ENCODE measurements at places on chromosomes 4 and X.

GRCh38 chr4:48247878-48248558 lies 21.6 kb downstream of the TEC start:
- DNase-seq, result no peak

DNA sequence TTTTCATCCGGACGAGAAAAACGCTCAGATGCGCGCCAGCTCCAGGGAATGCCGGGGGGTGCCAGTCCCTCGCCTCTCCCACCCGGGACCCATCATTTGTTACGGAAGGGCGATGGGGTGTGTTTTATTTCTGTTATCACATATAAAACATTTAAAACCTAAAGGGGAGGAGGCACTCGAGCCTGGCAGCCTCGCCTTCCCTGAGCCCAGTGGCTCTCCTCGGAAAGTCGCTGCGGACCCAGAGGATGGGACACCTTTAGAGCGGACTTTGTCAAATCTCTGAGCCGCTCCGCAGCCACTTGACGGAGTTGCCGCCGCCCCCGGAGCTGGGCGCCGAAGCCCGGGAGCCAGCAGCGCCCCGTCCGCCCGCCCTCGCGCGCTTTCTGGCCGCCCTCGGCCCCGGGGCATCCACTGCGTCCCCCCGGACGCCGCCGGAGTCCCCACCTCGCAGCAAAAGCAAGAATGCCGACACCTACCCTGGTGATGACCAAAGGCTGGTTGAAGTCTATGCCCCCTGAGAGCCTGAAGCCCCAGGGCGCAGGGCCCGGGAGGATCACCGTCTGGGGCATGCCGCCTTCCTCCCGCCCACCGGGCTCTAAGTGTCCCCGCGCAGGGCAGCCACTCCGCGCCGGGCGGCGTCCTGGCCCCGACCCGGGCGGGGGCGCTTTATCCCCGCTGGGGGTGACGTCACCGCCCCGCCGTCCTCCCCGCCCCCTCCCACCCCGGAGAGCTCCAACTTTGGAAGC lies at the start of gene PDLIM3:
PDLIM3 (minus strand) TSS at position 642 of the 746 bp plus-strand sequence; CDS start at position 569, 73 bp downstream.
- peak; percentile 88 for DNase-seq

- DNase-seq, result no peak
Measured at GRCh38 chrX:49277535-49277830, 7.9 kb downstream of the PPP1R3F start.

- peak; percentile 49 for DNase-seq
Measured at GRCh38 chrX:46882266-46882665, 30.0 kb upstream of the JADE3 start.

DNA sequence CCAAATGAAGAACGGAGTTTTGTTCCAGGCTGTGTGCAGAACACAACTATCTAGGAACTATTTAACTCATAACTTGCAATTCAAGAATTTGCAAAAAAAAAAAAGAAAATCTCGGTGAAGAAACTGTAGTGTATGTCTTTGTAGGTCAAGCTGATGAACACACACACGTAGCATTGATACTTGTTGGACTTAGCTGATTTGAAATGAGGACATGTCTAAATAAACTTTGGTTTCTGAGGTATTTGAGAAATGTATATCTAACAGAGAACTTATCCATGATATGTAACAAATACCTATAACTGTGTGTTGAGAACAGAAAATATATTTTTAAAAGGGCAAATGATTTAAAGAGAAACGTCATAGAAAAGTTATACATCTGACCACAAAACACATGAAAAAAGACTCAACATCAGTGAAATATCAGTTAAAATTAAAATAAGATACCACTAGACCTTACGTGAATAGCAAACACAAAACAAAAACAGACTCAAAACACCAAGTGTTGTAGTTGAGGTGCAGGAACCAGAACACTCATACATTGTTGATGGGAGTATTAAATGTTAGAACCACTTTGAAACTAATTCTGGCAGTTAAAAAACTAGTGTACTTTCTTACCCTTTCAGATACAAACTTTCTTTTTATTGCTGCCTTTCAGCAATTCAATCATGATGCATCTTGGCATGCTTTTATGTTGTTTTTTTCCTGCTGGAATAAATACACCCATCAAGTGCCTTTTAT lies 1535.8 kb upstream of the PCDH10 start:
- DNase-seq, result no peak

- no peak for DNase-seq
Measured at GRCh38 chr4:6696611-6697010, 2.9 kb downstream of the S100P start.

DNA sequence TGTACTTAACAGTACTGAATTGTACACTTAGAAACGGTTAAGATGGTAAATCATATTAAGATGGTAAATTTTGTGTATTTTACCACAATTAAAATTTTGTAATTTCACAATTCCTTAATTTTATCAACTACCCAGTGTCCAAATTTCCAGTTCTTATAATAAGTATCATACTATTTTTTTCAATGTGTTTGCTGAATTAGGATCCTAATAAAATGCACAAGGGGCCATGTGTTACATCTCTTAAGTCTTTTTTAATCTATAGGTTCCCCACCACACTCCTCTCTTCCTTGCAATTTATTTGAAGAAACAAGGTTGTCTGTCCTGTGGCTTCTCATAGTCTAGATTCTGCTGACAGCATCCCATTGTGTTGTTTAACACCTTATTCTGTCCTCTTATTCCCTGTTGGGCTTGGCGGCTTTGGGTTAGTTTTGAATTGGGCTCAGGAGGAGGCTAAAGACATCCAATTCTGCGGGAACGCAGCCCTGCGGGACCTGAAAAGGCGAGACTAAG lies 533 bp upstream of the SYAP1 start:
- no peak for DNase-seq

DNA sequence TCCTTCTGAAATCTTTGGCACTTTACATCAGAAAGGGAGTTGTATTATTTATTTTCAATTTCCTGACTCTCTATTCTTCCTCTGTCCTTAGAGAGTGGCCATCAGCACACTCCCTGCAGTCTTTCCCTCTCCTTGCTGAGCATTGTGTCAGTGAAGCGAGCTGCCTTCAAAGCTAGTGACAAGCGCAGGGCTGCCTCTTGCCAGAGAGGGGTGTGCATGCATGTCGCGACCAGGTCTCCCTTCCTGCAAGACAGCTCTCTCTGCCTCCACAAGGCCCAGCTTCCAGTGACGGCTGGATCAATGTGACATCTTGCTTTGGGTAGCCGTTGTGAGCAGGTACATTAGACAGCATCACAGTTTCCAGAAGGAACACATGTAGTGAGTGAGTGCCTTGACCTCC lies 810.9 kb upstream of the TENM3 start:
- peak; percentile 71 for DNase-seq

DNA sequence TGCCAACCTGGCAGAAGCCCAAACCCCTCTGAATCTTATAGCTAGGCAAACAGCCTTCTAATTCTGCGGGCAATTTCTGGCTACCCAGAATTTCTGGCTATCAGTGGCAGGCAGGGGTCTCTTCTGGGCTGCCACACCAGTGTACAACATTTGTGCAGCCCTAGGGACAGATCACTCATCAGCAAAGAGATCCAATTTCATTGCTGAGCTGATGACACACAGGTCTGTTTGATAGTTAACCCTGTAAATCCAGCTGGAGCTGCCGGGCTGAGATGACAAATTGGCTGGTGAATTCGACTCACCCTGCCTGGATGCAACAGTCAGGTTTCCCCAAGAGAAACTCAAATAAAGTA lies 2.4 kb downstream of the MID1 start:
- DNase-seq, result no peak

DNA sequence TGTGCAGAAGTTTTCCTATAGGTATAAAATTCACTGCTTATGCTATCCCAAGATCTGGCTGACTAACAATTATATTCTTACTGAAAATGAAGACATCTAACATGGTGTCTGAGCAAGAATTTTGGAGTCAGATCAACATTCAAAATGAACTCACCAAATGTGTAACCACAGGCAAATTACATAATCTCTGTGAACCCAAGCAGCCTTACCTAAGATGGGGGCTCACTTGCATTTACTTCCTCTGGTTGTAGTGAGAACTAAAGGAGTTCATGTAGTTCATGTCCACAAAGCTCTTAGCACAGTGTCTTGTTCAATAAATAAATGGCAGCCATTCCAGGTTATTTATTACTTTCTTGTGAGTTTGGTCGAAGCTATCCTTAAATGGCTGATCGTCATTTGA lies 163.9 kb upstream of the LCORL start:
- no peak for DNase-seq

- DNase-seq, result peak; percentile 79
Measured at GRCh38 chr4:135838889-135839288, 1637.3 kb upstream of the PABPC4L start.

- no peak for DNase-seq
Measured at GRCh38 chrX:104745152-104745551, 179.2 kb downstream of the IL1RAPL2 start.

DNA sequence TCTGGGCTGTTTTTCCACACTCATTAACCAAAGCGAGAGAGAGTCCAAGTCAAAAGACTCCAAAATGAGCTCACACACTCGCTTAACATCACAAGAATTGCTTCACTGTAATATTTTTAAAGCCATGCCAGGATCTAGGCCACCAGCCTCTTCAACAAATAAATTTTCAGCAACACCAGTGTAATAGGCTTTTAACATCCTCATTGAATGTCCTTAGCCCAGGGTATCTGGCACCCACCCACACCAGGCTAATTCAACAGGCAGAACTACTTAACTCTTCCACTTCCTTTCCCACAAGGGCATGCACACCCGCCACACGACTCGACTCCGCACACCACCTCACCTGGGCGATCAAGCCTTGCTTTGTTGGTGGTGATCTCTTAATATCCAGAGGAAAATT lies 34.2 kb downstream of the FAT1 start:
- no peak for DNase-seq

- peak; percentile 63 for DNase-seq
Measured at GRCh38 chr4:6472008-6472386, 417 bp downstream of the PPP2R2C start.

- no peak for DNase-seq
Measured at GRCh38 chr4:46955601-46956000, 37.8 kb downstream of the GABRA4 start.

GRCh38 chrX:2698604-2699003 lies 7.5 kb downstream of the CD99 start:
- DNase-seq, result no peak

- no peak for DNase-seq
Measured at GRCh38 chr4:40401631-40402030, 66.5 kb downstream of the CHRNA9 start.

DNA sequence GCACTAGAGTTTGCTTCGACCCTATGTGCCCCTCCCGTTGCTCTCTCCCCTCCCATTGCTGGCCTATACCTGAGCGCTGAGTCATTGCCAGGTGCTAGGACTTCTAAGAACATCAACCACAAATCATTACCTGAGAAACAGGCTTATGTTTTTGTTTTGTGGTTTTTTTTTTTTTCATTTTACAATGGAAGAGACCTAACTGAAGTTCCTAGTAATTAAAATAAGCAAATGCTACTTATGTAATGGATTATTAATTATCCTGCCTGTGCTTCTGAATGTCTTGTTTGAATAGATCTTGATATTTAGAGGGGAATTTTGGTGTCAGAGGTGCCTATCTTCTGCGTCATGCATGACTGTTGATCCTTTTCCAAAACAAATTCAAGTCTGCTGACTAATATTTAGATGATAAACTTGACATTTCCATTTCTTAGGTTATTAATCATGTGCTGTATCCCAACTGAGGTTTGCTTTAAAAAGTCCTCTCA lies 275.4 kb upstream of the CPEB2 start:
- DNase-seq, result no peak

DNA sequence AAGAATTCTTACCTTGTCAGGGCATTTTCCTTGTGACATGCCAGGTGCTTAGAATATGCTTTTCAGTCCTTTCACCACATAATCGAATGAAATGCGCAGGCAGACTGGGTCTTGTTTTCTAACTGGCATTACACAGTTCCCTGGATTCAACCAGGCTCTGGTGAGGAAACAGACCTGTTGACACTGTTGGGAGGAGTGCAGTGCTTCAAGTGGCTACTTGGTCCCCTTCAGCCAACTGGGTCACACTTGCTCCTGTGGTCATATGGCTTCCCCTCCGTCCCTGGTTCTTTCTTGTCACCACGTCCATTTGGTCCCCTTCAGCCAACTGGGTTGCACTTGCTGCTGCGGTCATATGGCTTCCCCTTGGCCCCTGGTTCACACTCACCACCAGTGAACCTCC lies 9.7 kb downstream of the SMIM20 start:
- no peak for DNase-seq

GRCh38 chrX:120559804-120560203 lies 958 bp downstream of the CUL4B start:
- DNase-seq, result no peak

GRCh38 chrX:133561251-133561650 lies 146.0 kb upstream of the GPC4 start:
- no peak for DNase-seq

- DNase-seq, result no peak
Measured at GRCh38 chr4:36010397-36010929, 233.9 kb downstream of the ARAP2 start.

DNA sequence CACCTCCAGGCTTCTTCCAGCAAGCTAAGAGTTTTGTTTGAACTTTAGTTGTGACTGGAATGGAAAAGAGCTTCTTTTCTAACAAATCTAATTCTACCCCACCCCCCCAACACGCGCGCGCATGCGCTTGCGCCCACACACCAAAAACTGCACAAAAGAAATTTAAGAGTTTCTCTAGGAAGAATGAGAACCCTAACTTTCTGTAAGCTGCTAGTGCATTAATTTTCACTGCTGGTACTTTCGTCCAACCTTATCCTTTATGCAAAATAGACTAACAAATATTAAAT lies 9.0 kb upstream of the INTU start:
- DNase-seq, result no peak

DNA sequence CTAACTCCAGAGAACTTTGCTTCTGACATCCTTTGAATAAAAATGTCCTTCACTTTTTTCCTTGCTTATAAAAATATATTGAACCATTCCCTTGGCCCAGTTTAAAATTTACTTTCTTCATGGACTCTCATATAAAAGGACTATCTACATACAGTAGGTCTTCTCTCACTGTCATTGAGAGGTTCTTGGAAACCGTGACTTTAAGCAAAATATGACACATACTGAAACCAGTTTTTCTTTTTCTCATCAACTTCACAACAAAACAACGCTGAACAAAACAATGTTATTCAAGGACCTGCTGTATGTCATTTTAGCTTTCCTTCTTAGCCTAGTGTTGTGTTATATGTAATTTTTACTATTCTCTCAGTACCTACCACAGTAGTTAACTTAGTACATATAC lies 496.8 kb downstream of the CENPC start:
- DNase-seq, result no peak

- no peak for DNase-seq
Measured at GRCh38 chrX:43592597-43592996, 63.5 kb upstream of the MAOA start.

- no peak for DNase-seq
Measured at GRCh38 chrX:151982222-151982621, 7.7 kb upstream of the GABRE start.

DNA sequence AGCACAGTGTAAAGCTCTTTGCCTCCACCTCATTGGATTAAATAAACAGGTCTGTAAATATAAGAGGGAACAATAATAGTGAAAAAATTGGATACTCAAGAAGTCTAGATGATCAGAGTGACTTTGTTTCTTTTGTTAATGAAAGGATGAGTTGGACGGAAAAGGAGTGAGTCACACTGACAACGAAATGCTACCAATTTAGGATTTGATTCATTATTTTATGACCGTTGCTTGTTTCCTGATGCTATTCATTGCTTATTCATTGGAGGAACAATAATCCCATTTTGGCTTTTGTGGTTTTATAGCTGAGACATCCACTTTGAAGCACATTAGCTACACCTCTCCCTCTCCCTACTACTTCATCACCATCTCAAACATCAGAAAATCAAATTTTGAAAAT lies 74.4 kb upstream of the DYNLT3 start:
- no peak for DNase-seq
